ENCODE measurements at places on chromosomes 5 and 9.

- DNase-seq: no peak
Measured at GRCh38 chr5:124234022-124234769, 512.2 kb downstream of the ZNF608 start.

- DNase-seq: no peak
Measured at GRCh38 chr9:91978740-91979414, 28.8 kb upstream of the ROR2 start.

- DNase-seq: no peak
Measured at GRCh38 chr9:124478354-124478753, 28.1 kb downstream of the ADGRD2 start.

GRCh38 chr5:10702040-10702629 is 58.9 kb downstream of the DAP start:
- DNase-seq: no peak

GRCh38 chr5:110807169-110807568 is 68.4 kb downstream of the SLC25A46 start:
- no peak for DNase-seq

DNA sequence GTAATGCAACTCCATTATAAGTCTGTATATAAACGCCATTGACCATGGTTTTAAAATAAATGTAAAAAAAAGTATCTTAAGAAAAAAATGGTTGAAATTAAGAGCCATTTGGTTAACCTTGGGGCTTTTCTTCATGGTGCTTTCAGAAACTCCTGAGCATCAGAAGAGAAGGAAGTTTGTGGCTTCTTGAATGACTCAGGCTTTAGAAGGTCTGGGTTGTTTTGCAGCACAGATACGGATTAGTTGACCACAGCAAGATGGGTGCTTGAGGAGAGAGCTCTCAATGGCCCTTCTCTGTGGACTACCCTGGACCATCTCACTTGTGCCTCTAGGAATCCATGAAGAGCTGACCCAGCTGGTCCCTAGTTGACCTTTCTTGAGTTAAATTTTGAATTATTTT is 189.5 kb downstream of the TMEM38B start:
- DNase-seq: peak; percentile 19

DNA sequence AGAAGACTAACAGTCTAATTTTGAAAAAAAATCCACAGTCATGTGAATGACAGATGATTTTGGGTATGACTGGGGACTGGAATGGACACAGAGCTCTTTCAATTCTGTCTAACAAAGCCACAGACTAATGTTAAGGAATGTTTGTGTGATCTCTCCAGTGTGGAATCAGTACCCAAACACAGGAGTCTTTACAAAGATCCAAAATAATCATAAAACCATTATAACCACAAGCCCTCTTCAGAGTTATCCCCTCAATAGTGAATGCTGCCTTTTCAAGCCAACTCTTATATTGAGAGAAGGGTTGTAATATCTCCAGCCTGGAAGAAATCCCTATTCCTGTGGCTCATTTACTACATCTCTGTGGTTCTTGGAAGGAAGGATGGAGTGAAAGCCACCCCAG is 552.0 kb upstream of the CLINT1 start:
- DNase-seq: no peak

DNA sequence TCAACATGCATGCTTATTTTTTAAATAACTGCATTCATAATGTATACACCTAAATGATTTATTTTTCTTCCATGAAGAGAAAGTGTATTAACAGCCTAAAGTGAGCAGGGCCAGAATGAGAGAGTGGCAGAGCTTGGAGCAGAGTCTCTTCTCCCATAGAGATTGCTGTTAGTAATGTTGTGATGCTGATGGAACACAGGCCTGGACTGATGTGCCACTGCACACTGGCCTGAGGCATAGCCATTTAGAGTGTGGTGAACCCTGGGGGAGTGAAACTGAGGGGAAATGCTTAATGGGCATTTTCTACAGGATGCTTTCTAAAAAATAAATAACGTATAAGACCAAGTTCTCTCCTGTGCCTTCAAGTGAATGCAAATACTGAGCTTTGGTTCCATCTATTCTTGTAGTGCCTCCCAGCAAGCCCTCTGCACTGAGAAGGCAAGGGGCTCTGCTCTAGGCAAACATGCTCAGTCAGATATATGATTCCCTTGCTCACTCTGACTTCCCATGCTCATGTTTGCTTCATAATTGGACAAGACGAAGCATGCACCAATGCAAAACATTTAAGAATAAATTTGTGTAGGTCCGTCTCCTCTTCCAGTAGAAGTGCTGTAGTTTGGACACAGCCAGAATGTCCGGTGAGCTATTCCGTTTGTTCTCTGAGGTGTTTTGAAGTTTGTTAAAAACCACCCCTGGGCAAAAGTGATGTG is 185.7 kb downstream of the PBX3 start:
- DNase-seq: no peak

- DNase-seq: peak; percentile 93
Measured at GRCh38 chr9:77848897-77849296, 182.7 kb downstream of the GNAQ start.

DNA sequence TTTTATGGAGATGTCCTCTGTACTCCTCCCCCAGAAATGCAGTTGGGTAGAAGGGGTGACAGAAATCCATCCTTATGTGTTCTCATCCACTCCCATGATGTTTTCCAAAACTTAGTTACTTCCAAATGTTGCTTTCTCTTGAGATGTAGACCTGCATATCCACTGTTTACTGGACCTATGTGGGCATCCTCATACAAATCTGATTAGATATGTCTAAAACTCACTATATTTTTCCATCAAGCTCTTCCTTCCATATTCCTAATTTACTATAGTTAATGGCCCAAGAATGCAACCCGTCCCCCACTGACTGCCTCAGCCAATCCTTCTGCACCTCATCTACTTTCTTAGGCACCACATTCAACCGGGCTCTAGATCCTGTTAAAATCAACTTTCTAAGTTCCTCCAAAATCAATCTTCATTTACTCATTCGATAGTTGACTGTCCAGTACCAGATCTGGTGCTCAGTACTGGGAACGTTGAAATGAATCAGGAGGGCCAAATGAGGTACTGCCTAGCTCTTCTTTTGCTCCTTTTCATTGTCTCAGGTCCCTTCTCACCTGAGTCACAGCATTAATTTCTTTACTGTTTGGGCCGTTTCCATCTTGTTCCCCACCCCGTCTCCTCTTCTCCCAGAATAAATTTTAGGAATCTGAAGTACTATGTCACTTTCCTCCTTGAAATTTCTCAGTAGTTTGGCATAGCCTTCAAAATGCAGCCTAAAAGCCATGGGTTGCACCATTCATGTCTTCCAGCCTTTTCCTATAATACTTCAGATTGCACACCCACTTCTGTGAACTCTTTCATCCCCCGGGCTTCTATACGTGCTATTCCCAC is 7.9 kb downstream of the PLK2 start:
- DNase-seq: no peak

- DNase-seq: no peak
Measured at GRCh38 chr5:40914835-40915234, 5.5 kb downstream of the C7 start.

DNA sequence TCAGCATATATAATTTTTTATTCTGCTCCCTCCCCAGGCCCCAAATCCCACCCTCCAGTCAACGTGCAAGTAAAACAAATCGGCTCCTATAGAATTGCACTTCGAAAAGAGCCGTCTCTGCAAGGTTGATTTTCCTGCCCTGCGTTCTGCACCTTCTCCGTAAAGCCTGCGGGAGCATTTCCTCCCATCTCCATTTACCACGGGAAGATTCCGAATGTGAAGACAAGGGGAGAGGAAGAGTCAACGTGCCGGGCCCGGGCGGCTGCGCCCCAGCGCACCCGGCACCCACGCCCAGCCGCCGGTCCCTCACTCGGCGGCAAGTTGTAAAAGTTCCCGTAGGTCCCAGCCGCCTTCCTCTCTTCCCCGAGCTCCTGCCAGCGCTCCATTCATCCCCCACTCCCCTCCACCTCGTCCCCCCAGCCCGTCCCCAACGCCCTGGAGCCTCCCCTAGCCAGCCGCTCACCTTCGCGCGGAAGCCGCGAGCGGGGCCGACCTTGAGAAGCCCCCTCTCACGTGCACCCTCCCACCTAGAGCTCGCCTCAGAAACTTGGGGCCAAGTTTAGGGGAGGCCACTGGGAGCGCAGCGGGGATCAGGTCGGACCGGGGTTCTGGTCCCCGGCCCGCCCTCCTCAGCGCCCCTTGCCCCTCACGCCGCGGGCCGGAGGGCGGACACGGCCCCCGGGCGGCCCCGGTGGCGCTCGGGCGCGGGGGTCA is 431 bp downstream of the BNC2 start:
- no peak for DNase-seq

GRCh38 chr5:16644301-16644889 is 27.6 kb upstream of the RETREG1 start:
- no peak for DNase-seq

DNA sequence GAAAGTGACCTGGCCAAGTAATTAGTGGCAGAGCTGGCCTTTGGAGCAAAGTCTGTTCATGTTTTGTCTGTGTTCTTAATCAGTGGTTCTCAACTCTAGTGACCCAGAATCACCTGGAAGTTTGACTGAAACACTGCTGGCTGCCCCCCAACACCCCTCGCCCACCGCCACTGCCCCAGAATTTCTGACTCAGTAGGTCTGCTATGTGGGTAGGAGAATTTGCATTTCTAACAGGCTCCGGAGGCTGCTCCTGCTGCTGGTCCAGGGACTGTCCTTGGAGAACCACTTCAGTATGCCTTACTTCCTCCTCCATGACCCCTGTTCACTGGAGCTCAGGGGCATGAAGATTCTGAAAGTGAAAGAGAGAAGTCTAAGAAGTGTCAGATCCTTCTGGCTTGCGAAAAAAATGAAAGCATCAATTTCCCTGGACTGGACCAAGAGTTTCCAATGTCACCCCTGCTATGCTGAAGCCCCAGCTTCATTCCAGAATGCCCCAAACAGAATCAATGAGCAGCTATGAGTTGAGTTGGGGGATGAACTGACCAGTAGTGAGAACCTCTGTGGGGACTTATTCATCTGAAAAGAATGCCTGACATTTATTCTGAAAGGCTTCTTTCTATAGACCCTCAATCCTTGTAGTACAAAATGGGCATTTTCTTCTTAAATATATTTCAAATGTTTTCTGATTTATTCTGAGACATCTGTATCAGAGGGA is 20.8 kb upstream of the COL15A1 start:
- no peak for DNase-seq

DNA sequence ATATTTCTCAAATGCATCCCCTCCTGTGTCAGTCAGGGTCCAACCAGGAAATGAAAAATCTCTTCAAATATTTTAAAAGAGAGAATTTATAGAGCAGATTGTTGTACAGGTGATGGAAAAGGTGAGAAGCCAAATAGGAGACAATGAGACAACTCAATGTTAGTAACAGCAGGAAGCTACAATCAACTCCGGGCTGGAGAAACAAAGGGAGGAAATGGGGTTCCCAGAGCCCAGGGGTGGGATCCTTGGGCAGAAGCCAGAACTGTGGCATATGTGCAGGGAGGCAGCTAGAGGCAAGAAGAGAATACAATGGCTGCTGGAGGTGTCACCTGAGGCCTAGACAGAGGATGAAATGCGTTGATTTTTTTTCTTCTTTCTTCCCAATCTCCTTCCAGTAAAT is 361.8 kb upstream of the ACTBL2 start:
- no peak for DNase-seq

All from esophagus muscularis mucosa (tissue), 4 donors.